NCI-H446 treated with DMSO at 0.1 percent for 48 hours (cell line): ENCODE measurements at places on chromosomes 16 and 17.

GRCh38 chr16:11147033-11147753, 108.8 kb downstream of the SOCS1 start:
- DNase-seq, result no peak

- no peak for DNase-seq
Observed at GRCh38 chr17:21530311-21530710, 154.2 kb downstream of the KCNJ12 start.

DNA sequence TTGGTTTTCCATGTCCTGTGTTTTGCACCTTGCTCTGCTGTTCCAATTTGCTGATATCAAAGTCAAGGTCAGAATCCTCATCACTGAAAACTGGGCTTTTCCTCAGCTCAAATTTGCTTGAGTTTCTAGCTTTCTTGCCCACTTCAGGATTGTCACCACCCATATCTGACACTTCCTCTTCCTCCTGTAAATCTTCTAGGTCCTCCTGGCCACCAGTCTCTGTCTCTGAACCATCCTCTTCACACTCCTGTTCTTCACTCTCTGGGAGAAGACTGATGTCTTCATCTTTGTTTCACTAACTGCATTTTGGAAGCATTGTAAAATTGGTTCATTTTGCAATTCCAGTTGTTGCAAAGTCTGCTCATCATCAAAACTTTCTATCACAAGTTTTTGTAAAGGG, 63.4 kb upstream of the RBL2 start:
- no peak for DNase-seq

GRCh38 chr17:63289931-63290330, 156.2 kb downstream of the CYB561 start:
- DNase-seq, result no peak

- DNase-seq, result peak; percentile 42
Observed at GRCh38 chr16:69709456-69710084, 16.8 kb downstream of the NQO1 start.

GRCh38 chr17:29828676-29829284, 101.2 kb downstream of the SSH2 start:
- DNase-seq, result no peak

- no peak for DNase-seq
Observed at GRCh38 chr16:75248536-75249380, 2.7 kb downstream of the BCAR1 start.

- DNase-seq, result no peak
Observed at GRCh38 chr17:71792966-71793365, 327.9 kb upstream of the SOX9 start.

DNA sequence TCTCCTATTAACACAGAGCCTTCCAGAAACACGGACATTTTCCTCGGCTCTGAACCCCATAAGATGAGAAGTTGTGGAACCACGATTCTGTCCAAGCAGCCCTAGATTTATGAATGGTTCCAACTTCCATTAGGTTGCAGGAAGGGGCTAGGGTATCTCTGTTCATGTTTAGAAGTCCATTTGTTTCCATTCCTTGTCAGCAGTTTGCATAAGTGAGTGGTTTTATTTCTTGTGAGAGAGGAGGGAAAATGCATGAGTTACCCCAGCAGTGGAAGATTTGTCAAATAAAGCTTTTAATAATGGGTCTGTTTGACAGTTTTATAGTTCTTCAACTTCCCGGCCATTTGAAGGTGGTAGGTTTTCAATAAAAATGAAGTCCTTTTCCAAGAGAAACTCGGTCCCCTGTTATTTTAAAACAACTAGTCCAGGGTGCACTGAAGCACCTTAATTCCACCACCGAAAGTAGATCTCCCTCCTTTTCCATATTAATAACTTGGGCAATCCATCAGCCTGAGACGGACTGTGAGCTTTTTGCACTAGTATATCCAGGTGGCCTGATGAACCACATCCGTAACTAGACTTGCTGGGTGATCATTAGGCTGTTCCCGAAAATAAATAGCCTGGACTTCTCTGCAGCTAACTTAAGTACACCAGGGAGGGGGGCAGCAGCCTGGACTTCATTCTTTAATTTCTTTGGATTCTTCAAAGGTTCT, 181.3 kb downstream of the TMEM114 start:
- DNase-seq, result no peak

DNA sequence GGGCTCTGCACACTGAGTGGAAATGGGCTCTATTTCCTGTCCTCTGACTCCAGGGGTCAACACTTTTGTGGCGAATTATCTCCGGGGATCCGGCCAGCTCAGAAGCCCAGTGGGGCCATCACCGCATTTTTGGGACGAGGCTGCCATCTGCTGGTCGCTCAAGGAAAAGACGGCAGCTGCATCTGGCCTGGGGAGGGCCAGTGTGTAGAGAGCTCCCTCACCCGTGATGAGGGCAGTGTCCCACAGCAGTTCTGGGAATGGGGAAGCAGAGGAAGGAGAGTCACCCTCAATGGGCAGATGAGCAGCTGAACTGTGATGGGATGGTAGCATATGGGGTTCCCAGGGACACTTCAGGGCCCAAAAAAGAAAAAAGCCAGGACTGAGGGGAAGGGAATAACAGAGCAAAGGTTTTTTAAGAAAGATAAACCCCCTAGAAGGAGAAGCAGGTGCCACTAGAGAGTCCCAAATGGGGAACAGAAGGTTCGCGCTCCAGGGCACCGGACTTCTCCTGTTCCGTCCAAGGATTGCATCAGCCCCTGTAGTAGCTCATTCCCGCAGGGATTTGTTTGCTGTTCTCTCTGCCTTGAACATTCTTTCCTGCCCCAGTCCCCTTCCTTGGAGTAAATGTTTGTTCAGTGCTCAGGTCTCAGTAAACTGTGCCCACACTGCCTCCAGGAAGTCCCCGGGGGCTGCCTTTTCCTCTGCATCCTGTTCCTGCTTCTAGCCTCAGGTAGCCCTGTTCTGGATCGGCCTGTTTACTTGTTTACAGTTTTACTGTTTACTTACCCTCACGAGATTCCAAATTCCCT, 9.3 kb upstream of the ABCC12 start:
- DNase-seq, result no peak

GRCh38 chr17:9968881-9969280, 63.8 kb upstream of the RCVRN start:
- DNase-seq, result no peak

GRCh38 chr17:55870044-55870443, 119.2 kb downstream of the PCTP start:
- DNase-seq, result no peak

DNA sequence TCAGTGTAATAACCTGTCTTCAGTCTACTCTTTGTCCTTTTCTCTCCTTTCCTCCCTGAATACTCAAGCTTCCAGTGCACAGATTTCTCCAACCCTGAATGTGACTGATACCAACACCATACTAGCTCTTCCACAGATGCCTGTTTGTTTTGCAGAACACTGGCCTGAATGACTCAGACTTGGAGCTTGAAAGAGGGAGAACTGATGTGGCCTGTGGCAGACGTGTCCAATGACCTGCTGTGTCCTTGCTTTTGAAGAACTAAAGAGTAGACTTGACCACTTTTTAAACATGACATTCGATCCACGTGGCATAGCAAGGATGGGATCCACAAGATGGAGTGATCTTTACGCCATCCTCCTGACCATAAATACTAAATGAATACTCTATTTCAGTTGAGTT, 361.0 kb downstream of the WWOX start:
- DNase-seq, result no peak

DNA sequence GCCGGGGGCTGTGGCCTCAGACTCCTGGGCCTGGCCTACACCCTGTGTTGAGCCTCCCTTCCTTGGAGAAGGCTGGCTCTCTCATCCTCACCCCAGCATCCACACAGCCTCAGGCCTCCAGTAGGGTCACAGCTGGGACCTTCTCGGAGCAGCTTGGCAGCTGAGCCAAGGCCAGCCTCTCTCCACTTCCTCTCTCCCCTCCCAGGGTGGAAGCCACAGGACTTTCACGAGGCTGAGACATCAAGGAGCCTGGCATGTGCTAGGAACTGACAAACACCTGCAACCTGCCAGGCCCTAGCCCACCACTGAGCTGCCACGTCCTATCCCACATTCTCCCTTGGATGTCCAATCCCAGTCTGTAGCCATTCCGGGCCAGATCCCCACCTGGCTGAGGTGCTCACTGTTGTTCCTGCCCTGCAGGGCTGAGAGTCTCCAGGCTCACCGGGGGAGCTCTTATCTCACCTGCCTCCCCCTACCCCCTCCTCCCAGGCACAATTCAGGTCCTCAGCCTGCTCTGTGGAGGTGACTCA, 3.1 kb downstream of the MMP15 start:
- DNase-seq, result no peak

- no peak for DNase-seq
Observed at GRCh38 chr17:42227849-42228700, 33.8 kb upstream of the GHDC start.

- DNase-seq, result no peak
Observed at GRCh38 chr17:43220511-43221125, 7.8 kb downstream of the CCDC200 start.

GRCh38 chr16:2960183-2961010, 3.7 kb upstream of the KREMEN2 start:
- no peak for DNase-seq

DNA sequence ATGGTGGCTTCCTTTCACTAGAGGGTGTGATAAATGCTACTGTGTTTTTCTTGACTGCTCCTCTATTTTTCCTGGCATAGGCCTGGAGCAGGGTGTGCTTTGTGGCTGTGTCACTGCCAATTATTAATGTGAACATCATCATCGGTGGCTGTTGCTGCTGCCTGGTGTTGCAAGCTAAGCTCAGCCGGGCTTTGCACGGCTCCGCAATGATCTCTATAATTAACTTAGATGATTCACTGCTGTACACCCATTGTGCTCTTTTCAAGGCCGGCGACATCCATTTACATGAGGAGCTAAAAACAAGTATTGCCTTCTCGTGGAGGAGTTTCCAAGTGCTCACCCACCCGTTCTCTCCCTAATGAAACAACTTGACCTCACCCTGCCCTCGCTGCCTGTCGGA, 160.1 kb upstream of the IRX3 start:
- no peak for DNase-seq

DNA sequence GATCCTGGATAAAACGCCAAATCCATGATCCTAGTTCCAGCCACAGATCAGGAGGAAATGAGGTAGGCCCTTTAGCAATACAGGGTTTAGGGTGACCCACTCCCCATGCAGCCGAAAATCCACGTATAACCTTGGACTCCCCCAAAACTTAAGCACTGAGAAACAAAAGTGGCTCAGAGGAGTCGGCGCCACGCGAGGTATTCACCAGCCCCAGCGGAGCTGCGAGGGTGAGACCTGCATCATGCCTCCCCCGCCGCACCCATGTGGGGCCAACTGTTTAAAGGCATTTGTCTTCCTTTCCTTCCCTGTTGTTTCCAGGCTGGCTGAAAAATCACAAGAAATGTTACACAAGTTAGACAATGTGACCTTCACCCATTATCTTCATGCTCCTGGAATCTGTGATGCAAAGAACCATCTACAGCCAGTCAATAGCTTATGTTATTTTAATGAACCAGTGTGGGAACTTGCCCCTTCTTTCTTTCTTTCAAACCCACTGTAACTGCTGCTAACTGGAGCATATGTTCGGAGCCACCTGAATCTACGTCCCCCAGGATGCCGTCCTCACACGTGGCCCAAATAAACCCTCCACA, 98.2 kb upstream of the METRNL start:
- no peak for DNase-seq

GRCh38 chr16:57750796-57751538, 15.4 kb downstream of the KATNB1 start:
- DNase-seq, result no peak
